ENCODE measurements at places on chromosomes 16 and 17.

GRCh38 chr16:68754084-68754792 lies 17.1 kb downstream of the CDH1 start:
- DNase-seq: no peak

DNA sequence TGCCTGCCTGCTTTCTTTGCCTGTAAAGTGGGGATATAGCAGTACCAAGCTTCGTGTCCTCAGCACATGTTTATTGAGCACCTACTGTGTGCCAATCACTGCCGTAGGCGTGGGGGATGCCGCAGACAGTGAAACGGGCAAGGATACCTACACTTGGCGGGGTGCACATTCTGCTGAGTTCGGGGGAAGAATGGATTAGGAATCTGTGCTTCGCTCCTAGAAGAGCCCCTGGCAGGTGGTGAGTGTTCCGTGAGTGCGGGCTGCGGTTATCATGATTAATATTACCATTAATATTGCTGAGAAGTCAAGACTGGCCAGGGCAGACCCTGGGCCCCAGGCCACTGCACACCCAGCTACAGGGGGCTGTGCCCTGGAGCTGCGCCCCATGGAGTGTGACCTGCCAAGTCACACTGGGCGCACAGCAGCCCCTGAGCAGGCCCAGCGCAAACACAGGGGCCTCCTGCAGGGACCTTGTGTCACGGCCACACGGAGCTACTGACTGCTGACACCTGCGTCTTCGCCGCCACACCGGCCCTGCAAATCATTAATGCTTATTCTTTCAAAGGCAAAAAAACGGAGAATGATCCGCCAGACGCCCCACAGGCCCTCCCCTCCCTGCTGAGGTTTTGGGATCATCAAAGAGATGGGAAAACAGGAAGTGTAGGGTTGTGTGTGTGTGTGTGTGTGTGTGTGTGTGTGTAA lies 213.4 kb upstream of the GSE1 start:
- no peak for DNase-seq

- peak; percentile 53 for DNase-seq
Measured at GRCh38 chr17:78159575-78160158, 8.7 kb upstream of the SYNGR2 start.

DNA sequence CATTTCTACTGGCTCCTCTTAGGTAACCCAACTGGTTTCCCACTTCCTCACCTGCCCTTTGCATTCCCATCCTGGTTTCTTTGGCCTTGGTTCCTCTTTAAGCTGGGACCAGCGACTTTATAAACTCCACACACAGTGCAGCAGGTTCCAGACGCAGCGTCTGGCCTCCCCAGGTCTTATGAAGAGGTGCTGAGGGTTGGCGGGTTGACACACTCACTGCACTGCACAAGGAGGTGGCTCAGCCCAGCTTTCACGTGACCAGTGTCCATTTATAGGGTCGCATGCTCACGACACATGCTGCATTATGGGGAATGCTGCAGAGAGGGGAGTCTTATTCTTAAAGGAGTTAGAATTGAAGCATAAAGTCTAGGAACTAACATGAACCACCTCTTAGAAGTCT lies 70.8 kb downstream of the ZFHX3 start:
- no peak for DNase-seq

DNA sequence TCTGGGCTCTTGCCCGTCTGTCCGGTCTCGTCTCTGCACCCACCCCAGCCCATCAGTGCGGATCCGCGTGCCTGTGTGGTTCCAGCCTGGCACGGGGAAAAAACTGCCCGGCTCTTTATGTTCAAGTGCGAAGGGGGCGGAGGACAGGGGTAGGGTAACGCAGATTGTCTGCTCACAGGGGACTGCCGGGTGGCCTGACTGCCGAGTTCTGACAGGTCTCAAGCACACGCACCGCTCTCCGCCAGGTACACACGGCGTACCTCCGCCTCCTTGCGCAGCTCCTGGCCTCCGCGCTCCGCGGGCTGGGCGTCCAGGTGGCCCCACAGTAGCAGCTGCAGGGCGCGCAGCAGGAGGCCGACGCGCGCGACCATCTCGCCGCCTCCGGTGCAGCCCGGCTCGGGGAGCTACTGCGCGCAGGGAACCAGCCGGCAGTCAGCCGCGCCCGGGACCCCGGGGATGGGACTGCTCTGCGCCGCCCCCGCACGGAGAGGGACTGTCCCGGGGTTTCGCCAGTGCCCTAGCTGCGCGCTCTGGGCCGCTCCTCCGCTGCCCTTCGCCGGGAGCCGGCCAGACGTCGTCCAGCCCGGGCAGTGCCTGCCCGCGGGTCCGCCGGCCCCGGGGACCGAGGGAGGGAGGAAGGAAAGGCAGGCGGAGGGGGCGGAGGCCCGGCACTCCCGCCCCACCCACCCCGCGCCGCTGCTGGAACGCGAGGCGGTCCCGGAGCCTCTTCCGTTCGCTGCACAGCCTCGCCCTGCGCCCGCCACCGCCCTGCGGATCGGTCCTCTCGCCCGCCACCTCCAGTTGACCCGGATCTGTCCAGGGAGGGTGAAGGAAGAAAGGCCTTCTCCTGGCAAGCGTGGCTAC lies at the start of gene MMP28:
Gene MMP28, minus strand, starts transcription at position 635 of the 864 bp plus-strand sequence. Its CDS starts 264 bp downstream, at position 371.
- DNase-seq: no peak

DNA sequence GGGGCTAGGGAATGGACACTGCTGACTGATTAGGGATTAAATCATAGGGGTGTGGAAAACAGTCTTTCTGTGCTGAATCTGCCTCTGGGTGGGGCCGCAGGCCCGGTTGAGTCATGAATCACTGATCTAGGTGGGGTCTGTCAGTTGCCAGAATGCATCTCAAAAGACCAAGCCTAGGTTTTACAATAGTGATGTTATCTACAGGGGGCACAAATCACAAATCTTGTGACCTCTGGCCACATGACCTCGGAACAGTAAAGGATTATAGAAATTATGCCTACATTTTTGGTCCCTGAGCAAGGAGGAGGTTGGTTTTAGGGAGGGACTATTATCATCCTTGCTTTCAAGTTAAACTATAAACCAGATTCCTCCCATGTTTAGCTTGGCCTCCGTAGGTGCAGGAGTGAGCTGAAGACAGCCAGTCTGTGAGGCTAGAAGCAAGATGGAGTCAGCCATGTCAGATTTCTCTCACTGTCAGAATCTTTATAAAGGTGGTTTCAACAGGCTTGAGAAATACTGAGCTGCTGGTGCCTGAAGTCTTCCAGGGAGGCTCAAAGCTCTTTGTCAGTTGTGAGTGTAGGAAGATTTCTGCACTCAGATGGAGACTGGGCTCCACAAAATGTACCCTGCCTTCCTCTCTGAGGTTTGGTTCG lies 12.9 kb downstream of the GNGT2 start:
- DNase-seq: no peak

DNA sequence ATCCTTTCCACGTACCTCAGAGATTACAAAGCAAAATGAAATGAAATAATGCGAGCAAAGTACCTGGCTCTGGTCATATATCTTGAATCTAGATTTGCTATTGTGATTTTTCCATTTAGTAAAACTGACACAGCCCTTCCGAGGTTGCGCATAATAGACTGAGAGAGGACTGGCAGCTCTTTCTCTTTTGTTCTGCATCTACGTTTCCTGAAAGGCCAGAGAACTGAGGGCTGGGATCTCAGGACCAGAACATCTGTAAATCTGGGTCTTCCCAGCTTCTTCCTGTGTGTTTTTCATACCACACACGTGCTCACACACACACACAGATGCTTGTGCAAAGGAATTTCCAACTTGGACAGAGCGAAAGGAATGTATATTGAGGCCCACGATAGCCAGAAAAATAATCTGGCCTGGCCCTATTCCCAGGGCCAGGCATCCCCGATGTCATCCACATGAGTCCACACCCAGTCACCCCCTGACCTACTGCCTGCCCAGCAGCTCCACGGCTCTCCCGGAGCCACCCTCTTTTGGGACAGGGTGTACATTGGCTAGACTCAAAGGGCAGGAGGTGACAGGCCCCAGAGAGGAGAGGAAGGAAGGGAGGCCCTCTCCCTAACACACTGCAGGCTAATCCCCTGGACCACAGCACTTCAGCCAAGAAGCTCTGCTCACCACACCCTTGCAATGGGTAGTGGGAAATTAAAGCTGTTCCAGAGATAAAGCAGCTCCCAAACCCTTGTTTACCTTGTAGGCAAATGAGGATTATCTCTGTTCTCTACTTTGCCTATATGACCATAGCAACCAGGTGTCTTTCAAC lies 41.8 kb downstream of the NOL11 start:
- no peak for DNase-seq

- DNase-seq: no peak
Measured at GRCh38 chr17:66964930-66965800, 658 bp downstream of the CACNG4 start.

DNA sequence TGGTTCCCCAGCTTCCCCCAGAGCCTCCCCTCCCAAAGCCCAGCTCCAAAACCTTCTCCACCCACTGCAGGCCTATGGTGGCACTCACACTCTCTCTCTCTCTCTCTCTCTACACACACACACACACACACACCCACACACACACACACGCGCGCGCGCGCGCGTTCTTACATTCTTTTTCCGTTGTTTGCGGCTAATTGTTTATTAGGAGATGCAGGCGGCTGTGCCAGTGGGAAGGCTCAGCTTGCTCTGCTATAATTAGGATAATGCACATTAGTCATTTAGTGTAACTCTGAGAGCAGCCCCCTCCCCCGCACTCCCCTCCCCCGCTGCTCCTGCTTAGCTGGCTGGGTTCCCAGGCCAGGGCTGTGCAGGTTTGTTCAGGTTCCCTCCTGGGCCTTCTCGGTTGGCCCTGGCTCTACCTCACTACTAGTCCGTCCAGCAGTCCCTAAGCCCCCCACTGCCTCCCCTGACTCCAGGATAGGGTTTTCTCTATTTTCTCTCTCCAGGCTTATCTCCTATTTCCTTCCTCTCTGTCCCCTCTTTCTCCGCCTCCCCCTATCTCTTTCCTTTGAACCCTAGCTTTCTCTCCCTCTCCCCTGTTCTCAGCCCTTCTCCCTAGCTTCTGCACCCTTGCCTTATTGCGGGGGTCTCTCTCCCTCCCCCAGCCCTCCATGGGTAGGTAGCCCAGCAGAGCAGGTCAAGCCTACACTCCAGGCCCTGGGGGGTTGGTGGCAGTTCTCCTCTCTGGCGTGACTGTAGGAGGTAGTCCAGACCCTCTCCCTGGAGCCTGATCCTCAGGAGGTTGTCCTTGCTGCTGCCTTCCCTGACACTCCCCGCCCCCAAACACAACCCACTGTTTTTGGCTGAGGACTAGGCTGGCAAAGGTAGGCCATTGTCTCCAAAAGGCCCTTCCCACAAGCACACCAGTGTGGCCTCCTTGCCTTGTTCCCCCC lies 34.0 kb downstream of the TMEM132E start:
- no peak for DNase-seq

DNA sequence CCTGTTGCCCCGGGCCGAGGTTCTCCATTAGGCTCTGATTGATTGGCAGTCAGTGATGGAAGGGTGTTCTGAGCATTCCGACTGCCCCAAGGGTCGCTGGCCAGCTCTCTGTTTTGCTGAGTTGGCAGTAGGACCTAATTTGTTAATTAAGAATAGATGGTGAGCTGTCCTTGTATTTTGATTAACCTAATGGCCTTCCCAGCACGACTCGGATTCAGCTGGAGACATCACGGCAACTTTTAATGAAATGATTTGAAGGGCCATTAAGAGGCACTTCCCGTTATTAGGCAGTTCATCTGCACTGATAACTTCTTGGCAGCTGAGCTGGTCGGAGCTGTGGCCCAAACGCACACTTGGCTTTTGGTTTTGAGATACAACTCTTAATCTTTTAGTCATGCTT lies 74.2 kb downstream of the HAPSTR1 start:
- no peak for DNase-seq

DNA sequence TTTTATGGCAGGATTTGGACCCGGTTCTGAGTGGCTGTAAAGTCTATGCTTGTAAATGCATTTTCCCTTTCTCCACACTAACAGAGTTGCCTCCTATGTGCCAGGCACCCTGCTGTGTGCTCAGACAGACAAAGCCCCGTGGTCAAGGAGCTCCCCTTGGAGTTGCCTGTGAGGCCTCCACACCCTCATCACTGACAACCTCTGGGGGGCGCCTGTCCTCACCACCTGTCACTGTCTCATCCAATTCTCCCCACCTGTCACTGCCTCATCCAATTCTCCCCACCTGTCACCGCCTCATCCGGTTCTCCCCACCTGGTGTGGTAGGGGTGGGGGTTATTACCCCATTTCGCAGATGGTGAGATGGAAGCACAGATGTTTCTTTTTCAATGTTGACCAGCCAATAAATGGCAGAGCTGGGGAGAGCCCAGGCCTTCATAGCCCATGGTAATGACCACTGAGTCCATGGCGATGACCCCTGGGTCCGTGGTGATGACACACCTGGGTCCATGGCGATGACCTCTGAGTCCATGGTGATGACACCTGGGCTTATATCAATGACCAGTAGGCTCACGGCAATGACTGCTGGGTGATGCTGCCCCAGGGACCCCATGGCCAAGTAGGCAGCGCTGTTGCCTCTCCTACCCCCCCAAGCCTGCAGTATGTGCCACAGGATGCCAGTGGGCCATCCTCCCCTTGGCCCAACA lies 150.1 kb downstream of the IRF8 start:
- DNase-seq: no peak

GRCh38 chr17:67519801-67520251 lies 142.7 kb downstream of the PITPNC1 start:
- DNase-seq: no peak

- no peak for DNase-seq
Measured at GRCh38 chr17:40614431-40615067, 33.1 kb downstream of the SMARCE1 start.

- no peak for DNase-seq
Measured at GRCh38 chr17:66255112-66255511, 25.9 kb upstream of the APOH start.

- DNase-seq: no peak
Measured at GRCh38 chr16:8230497-8230896, 359.8 kb downstream of the TMEM114 start.

GRCh38 chr16:85142129-85142513 lies 29.8 kb upstream of the CIBAR2 start:
- DNase-seq: no peak

- no peak for DNase-seq
Measured at GRCh38 chr16:49931916-49932315, 76.0 kb upstream of the ZNF423 start.

DNA sequence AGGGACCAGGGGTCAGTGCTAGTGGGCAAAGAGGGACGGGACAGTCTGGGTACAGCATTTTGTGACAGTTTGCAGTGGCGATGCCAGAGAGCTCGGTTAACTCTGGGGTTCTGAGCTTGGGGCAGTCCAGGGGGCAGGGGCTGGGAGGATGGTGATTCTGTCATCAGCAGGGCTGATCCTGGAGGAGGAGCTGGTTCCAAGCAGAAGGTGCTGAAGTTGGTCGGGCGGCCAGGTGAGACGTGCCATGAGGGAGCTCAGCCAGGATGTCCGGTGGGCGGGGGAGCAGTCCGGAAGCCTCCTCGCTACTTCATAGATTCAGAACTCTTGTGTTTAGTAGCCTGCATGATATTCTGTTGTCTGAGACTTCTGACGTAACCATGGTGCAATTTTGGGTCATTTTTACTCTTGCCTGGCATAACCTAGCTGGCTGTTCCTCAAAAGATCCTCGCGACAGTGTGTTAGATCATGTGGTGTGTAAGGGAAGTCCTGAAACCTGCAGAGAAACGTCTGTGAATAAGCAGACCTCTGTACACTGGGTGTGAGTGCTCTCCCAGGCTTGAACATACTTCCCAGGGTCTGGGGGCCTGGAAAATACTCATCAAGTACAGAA lies 122.0 kb downstream of the CLEC16A start:
- no peak for DNase-seq

Data from AG09309 (cell line).